Testis (tissue), 5 donors: ENCODE measurements at places on chromosomes 2 and 18.
A peak's percentile ranks its signal among the peaks of the same experiment; 100 is the strongest.

DNA sequence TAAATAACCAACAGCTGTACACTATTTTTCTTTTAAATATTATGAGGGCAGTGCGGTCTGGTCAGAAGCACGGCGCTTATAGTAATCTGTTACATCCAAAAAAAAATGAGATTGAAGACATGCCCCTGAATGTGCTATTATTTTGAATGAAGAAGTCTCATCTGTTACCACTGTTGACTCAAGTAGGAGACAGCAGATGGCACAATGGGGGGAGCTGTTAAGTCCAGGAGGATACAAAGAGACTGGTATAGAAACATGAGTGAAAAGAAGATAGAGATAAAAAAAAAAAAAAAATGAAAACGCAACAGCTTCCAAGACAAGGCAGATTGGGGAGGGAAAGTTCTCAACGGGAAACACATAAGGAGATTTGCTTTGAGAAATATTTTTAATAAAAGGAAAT is 425.5 kb upstream of the PKDCC start:
- DNase-seq, result no peak

DNA sequence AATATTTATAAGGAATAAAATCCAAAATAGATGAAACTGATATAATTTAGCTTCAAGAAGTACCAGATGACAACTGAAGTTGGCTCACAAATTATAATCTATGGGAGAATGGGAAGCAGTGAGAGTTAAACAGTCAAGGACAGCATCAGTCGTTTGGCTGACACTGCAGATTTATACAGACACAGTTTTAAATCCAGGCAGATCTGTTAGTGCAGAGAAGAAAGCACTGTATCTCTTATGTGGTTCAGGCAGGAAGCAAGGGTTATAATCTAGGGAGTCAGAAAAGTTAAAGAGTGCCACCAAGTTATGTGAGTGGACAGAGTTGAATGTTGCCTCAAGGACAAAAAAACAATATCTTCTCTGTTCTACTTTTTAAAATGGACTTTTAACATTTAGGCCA is 880.2 kb downstream of the TSN start:
- DNase-seq, result no peak

DNA sequence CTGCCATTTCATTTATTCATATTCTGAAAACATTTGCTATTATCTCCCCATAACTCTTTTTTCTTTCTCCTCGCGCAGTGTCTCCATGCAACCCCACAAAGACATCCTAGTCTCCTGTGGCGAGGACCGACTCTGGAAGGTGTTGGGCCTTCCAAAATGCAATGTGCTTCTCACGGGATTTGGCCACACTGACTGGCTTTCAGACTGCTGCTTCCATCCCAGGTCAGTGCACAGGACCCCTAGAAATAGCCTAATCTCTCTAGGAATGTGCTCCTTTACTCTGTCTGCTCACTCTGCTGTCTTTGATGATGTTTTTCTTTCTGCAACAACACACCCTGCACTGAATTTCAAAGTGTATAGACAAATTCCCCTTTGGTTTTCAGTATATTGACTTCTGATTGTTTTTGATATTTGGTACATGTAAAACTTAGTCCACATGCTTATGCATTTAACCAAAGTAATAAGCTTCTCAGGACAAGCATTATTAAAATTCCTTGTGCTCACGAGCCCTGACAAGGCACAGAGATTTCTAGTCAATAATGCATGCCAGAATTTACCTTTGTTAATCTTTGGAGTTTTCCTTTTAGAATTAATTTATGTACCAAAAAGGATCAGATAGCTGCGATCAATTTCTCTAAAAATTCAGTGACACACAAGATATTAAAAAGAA is 548.3 kb upstream of the VWC2L start:
- no peak for DNase-seq

GRCh38 chr2:99708231-99708630 is 218.4 kb upstream of the REV1 start:
- DNase-seq, result no peak

DNA sequence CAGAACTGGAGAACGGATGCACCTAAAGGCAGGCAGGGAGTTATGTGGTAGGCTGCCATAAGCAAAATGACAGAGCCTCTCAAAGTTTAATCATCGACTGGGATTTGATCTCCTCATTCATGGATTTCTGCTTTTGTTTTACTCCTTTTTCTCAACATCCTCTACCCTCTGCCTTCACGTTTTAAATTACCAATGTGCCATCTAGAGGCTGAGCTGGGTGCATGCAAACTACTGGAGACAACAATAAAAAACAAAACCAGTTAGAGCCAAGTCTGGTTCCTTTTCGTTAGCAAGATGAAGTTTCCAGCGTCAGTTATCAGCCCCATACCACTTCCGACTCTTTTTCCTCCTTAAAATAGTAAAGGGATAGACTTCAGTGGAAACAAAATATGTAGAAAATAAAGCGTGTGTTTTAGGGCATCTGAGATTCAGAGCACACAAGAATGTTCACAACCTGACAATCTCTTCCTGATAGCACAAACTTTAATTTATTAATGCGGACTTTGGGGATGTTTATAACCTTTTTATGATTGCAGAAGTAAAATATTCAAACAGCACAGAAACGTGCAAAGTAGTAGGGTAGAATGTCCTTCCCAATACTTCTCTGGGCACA is 117.0 kb downstream of the LAMA1 start:
- no peak for DNase-seq

DNA sequence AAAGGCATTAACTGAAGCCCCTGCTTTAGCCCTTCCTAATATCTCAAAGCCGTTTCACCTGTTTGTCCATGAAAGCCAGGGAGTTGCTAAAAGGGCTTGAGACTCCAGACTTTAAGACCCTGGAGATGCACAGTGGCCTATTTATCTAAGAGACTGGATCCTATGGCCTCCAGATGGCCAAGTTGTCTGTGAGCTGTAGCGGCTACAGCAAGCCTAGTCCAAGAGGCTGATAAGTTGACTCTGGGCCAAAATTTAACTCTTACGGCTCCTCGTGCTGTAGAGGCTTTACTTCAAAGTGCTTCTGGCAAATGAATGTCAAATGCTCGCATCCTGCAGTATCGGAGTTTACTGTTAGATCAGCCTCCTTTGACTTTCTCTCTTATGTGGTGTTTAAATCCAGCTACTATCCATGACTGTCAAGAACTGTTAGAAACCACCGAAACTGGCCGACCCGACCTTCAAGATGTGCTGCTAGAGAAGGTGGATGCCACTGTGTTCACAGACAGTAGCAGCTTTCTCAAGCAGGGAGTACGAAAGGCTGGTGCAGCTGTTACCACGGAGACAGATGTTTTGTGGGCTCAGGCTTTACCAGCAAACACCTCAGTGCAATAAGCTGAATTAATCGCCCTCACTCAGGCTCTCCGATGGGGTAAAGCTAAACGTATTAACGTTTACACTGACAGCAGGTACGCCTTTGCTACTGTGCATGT is 336.7 kb upstream of the CNTNAP5 start:
- no peak for DNase-seq

- no peak for DNase-seq
These were observed 494.7 kb upstream of the FAM98A start for GRCh38 chr2:34093790-34094189.

- no peak for DNase-seq
These were observed 176.8 kb downstream of the KCNS3 start for GRCh38 chr2:18055290-18055689.

GRCh38 chr2:224584785-224585210 is 365 bp downstream of the CUL3 start:
- DNase-seq, result peak; percentile 53

- DNase-seq, result peak; percentile 73
These were observed 204.7 kb downstream of the TGIF1 start for GRCh38 chr18:3654442-3655253.

- no peak for DNase-seq
These were observed 176.6 kb upstream of the CREB1 start for GRCh38 chr2:207352978-207353671.

- no peak for DNase-seq
These were observed 330.1 kb downstream of the TDRD15 start for GRCh38 chr2:21453723-21454450.

DNA sequence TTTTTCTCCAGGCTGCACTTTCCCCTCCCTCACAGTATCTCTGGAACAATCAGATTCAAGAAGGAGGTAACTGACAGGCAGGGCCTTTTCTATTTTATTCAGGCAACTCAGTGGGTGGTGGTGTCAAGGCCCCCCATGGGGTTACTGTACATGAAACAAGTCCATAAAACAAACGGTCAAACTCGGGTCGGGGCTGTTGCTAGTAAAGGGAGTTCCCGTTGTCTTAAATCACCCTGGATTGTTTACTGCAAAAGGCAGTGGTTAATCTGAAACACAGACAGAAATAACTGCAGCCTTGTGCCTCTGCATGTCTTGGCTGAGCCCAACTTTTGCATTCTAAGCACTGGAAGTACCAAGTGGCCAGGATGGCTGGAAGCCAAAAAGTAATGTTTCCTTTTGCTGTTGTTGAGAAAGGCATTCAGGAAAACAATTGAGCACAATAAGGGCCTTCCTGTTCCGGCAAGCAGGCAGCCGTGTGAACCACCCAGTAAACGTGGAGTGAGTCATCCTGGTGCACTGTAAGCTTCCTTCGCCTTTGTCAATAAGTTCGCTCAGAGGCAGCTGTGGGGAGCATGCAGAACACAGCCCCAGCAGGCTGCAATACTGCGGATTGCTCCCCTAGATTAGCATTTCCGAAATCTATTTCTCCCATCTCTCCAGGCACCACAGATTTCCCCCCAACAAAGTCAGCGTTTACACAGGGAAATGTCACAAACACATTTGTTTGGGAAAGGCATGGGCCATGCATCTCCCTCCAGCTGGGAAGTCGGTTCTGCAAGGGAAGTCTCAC is 149.6 kb downstream of the IRS1 start:
- DNase-seq, result peak; percentile 76

- DNase-seq, result no peak
These were observed 59.1 kb upstream of the GALNT13 start for GRCh38 chr2:153812632-153813031.

DNA sequence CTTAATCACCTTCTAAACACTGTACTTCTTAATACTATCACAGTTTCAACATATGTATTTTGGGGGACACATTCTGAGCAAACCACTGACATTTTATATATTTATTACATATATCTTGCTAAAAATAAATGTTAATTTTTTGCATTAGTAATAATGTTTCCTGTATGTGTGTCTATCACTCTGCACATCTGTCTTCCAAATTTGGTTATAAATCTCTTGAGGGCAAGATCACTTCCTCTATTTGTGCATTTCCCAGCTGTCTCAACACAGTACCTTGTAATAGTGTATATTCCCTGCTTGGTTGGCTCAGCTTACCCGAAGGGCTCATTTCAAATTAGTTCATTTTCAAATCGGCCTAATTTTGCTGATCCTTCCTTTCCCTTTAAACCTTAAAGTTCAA is 617.1 kb upstream of the GYPC start:
- no peak for DNase-seq

- no peak for DNase-seq
These were observed 736.1 kb downstream of the GALR1 start for GRCh38 chr18:77985526-77986281.

- peak; percentile 83 for DNase-seq
These were observed 35.4 kb downstream of the INPP4A start for GRCh38 chr2:98479959-98480524.

- DNase-seq, result no peak
These were observed 36.8 kb downstream of the KCNG3 start for GRCh38 chr2:42457011-42457410.

DNA sequence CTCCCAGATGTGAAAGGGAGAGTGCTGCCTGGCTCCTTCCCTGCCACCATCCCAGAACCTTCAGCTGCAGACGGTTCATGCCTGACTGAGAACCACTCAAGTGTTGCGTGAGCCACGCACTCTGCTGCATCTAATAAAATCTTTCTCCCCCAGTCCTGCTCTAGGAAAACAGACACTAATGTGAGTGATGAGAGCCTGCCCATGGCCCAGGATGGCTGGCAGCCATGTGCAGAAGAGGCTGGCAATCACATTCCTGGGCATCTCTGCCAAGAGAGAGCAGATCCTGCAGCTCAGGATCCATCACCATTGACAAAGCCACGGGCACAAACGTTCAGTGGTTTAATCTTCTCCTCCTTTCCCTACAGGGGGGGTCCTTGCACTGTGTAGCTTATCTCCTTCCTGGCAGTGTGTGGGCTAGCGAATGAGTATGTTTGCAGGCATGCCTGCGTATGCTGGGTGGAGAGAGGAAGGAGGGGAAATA is 477.5 kb downstream of the SLC4A3 start:
- DNase-seq, result peak; percentile 60

DNA sequence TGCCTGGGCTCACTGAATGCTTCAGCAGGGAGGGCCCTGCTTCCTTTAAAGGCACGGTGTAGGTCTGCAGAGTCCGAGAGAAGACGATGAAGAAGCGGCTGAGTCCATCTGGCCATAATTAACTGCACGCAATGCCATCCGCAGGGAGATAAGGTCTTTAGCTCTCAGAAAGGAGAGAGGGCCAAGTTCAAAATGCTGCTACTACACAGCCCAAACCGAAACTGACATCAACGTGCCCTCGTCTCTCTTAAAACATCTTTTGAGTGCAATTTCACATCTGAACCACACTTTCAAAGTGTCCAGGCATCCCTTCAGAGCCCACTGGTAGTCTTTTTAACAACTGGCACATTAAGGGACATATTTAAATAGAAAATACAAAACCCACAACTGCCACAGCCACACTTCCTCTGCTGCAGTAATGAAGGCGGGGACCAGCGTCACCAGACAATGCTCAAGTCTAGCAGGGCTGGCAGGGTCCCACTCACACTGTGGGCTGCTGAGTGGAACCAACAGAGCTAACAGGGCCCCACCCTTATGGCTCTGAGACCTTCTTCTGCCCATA is 35.8 kb downstream of the ST3GAL5 start:
- no peak for DNase-seq

GRCh38 chr18:6509832-6510231 is 95.1 kb upstream of the L3MBTL4 start:
- DNase-seq, result no peak

GRCh38 chr2:177595126-177595845 is 202.7 kb downstream of the AGPS start:
- DNase-seq, result no peak

DNA sequence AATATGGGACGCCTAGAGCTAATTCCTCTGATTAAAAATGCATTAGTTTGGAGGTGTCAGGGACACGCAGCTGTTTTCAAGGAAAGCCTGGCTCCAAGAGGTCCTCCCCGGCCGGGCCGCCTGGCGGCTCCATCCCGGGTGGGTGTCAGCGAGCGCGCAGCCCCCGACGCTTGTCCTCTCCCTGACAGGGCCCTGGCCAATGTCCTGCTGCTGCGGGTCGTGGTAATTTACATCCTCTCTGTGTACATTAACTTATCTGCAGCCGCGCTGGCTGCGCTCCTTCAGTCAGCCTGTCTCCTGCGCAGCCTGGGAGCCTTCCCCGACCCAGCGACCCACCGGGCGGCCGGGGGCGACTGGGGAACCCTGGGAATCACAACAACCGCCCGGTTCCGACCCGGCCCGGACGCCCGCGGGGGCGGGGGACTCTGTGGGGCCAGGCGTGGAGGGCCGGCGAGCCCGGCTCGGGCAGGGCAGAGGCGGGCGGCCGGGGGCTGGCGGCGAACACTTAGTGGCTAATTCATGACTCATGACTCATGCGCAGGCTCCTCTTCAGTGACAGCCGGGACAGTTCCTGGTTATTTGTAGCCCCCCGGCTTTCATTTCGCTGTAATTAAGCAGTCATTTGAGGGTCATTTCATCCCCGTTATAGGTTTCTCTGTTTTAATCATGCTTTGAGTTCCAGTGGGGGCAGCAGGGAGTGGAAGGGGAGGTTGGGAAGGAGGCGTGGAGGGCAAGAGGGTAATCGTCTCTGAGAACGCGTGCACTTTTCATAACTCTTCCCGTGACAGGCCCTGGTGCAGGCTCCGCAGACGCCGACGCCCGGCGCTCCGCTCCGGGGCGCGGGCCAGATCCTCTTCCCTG is 141.9 kb upstream of the CTAGE1 start:
- peak; percentile 70 for DNase-seq

- DNase-seq, result no peak
These were observed 642 bp upstream of the SRSF7 start for GRCh38 chr2:38751596-38752410.
